Activated CD4-positive, CD25-positive, alpha-beta regulatory T cell (primary cell): ENCODE measurements at places on chromosomes 7 and 10.

DNA sequence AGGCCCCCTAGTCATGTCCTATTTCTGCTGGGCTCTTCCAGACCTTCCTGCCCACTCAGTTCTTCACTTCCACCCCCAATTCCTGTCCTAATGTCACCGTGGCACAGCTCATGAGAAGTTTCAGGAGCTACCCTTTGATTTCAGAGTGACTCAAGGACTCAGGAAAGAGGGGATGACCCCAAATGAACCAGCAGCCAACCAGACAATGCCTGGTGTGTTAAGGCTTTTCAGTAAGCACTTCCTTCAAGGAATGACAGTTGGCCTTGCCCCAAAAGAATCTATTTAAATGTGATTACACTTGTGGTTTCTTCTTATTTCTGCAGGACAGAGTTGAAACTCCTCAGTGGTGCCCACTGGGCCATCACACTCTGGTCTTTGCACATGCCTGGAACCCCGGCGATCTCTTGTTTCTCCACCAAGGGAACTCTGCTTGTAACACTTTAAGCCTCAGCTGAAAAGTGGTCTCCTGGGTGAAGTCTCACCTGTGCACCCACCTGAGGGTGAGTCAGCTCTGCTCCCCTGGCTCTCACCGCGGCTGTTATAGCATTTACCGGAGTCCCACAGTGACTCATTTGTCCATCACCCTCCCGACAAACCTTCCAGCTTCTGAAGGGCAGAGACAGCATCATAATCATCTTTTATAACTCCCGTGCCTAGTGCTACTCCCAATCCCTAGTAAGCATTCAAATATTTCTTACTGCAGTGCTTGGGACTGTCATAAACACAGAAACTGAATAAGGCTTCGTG, 123.0 kb upstream of the SVIL start:
- no peak for DNase-seq

- DNase-seq, result no peak
Measured at GRCh38 chr7:94856643-94857042, 50.8 kb upstream of the PPP1R9A start.

- no peak for DNase-seq
Measured at GRCh38 chr7:5773661-5774086, 7.8 kb downstream of the RNF216 start.

DNA sequence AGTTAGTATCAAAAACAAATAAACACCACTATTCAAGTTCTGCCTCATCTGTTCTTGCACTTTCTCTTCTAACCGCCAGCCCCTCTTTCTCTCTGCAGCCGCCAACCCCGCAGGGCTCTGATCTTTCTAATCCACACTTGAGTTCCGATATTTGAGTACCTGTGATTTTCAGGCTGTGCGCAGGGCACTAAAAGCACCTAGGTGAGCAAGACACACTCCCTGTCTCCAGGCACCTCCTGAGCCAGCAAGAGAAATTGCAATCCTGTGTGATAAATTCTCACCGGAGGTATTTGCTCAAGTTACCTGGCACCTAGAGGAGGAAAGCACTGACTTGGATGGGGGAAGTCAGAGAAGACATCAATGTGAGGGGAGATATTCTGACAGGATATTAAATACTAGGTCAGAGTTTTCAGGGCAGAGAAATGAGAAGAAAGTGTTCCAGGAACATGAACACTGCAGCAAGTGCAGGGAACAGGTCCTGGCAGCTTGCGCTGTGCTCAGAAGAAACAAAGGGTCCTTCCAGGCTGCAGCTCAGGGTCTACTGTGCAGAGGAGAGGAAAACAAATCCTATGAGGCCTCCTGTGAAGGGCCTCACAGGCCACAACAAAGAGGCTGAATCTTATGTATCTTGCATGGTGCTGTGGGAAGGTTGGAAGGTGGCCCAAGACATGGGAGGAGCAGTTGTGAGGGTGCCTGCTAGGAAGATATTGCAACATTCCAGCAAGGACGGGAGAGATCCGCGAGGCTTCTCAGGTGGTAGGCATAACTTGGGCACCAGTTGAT, 568.7 kb upstream of the MGMT start:
- DNase-seq, result no peak

GRCh38 chr10:77457266-77457665, 180.3 kb downstream of the KCNMA1 start:
- no peak for DNase-seq
